Activated CD8-positive, alpha-beta memory T cell treated with anti-CD3 and anti-CD28 coated beads, Interleukin-2, amount 50 U/mL, for 4 hours (primary cell): ENCODE measurements at places on chromosomes 3 and 15.

DNA sequence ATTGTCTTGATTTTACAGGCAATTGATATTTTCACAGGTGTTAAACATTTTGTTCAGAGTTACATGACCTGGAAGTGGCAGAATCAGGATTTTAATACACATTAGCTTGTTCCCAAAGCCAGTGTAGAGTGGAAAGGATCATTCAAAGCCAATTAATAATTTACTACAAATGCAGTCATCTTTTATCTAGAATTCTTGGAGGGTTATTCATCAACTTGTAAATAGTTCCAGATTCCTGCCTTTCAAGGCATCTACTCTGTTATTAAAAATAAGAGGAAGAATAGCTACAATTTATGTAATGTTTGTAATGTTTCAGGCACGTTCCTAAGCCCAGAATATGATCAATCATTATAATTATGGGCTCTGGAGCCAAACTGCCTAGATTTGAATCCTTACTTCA is 358.5 kb downstream of the ZNF385D start:
- DNase-seq, result no peak

DNA sequence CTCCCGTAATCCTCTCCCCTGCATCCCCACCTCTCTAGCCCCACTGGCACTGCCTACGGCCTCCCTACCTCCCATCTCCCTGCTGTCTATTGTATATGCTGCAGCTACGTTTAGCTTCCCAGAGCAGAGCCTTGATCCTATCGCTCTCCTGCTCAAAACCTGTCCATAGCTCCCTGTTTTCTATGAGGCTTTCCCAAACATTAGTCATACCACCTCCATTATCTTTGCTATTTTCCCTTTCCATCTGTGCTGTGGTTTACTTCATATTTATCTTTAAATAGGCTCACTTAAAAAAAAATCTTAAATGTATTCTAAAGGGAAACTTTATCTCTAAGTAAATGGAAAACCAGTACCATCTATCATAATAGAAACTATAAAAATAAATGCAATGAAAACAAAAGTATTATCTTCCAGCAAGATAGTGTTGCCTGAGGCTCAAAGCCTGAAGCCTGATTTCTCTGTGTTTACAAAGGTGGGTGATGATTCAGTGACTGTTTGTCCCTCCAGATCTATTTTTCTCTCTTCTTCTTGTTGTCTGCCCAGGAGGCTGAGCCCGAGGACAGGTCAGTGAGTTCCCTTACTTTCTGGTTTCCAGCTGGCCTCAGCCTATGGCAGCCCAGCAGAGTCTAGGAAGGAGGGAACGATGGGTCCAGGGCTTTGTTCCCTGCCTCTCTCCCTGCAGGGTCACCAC is 397.1 kb upstream of the CFAP20DC start:
- DNase-seq, result no peak

DNA sequence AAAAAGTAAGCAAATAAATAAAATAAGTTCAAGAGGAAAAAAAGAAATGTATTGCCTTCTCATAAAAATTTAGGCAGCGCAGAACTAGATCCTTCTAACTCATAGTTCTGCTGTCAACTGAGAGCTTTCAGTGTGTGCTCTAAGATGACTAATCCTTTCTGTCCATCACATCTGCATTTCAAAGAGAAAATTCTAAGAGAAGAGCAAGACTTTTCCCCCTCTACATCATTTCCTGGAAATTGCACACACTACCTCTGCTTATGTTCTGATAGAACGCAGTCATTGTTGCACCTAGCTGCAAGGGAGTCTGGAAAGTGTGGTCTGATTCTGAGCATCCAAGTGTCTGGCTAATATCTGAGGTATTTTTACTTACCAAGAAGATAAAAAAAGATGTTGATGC is 39.6 kb upstream of the SLCO3A1 start:
- DNase-seq, result no peak

GRCh38 chr15:71508081-71508682 is 302.2 kb upstream of the NR2E3 start:
- DNase-seq, result no peak

DNA sequence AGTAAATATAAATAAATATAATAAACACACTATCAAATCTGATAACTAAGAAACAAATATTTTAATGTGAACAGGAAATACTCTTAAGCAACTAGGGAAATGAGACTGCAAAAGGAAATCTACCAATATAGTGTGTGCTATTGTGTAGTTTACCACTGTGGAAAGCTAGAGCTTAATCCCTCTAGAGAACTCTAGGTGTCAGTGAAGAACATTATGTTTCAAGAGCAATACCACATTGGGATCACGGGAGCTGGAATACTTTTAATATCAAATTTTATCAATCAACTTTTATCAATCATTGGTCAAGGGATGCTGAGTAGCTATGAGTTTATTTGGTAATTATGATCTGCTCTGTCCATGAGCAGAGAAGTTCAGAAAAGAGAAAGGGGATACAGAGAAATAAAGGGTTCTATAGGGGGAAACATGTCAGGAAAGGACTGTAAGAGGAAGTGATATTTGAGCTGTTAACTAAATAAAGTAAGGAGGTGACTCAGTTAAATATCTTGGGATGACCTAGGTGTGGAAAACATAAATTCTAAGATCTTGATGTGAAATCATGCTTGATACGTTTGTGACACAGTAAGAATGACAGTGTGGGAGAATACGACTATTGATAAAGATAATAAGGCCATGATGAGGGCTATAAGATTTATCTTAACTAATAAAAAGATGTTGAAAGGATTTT is 762.2 kb upstream of the ALCAM start:
- no peak for DNase-seq

- DNase-seq, result no peak
Observed at GRCh38 chr3:177889161-177889560, 647.1 kb upstream of the KCNMB2 start.

DNA sequence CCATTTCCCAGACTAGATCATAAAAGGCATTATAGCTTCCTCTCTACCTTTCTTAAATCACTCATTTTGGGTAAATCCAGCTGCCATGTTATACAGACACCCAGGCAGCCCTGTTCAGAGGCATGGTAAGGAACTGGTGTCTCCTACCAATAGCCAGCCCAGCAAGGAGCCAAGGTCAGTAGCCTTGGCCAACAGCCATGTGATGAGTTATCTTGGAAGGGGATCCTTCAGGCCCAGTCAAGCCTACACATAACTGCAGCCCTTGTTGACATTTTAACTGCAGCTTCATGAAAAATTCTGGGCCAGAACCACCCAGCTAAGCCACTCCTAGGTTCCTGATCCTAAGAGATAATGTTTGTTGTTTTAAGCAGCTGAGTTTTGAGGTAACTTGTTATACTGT is 29.0 kb upstream of the ZMAT3 start:
- DNase-seq, result no peak

DNA sequence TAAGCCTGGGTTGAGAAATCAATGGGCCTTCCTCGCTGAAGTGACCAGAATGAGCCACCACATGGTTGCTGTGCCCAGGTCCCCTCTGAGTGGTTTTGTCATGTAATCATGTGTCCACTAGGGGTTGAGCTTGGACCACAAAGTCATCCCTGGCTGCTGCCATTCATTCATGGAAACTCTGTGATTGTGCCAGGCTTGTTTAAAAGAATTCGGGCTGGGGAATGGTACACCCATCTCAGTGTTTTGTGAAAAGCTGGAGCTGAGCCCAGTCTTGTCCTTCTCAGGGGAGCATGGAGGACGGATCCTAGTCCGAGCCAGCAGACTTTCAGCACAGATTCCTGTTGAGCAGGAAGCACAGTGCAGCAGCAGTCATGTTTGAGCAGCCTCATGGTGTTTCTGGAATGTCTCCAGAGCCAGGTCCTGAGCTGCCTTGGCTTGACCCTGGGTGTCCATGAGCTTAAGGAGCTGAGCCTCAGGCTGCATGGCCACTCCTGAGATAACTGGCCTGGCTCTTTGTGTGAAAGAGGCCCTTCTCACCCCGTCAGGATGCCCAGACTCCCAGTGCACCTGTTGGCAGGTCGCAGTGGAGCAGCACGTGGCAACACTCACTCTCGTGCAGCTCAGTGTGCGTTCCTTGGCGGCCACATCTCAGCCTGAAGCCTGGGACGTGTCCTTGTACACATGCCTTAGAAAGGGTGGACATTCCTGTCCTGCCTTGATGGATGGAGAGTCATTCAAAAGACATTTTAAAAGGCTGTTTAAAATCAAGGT is 260.3 kb upstream of the TPM1 start:
- no peak for DNase-seq

- no peak for DNase-seq
Observed at GRCh38 chr15:99704444-99704838, 28.8 kb downstream of the LYSMD4 start.
